Activated gamma-delta T cell (primary cell): ENCODE measurements at places on chromosomes 11 and 22.

- DNase-seq: no peak
Observed at GRCh38 chr11:12291313-12291712, 86.1 kb upstream of the PARVA start.

GRCh38 chr22:50314081-50314454 lies 6.6 kb upstream of the PLXNB2 start:
- no peak for DNase-seq

DNA sequence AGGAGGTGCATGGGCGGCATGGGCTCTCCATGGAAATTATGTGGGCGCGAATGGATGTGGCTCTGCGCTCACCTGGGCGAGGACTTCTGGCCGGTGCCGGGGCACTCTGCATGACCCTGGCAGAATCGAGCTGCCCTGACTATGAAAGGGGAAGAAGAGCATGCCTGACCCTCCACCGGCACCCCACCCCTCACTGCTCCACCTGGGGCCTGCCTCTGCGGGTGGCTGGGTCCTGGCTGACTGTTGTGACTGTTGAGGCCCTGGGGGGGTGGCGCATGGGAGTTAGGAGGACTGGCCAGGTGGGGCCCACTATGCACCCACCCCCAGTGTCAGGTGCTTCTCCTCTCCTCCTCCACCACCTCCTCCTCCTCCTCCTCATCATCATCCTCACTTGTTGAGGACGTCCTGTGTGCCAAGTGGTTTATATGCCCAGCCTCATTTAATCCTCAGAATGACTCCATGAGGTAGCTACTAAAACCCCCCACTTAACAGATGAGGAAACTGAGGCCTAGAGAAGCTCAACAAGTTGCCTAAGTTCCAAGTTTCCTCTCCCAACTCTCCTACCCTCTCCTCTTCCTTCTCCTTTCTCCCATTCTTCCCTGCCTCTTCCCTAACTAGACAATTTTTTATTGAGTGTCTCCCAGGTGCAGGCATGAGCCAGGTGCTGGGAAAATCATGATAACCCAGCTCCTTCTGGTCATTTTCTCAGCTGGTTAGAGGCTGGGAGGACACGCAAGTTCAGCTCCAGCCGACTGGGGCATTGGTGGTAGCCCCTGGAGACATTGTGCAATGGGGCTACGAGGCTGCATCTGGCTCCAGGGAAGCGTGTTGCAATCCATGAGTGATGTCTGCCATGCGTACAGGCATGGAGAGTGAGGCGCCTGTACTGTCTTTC lies 2.3 kb downstream of the MYEOV start:
- no peak for DNase-seq

DNA sequence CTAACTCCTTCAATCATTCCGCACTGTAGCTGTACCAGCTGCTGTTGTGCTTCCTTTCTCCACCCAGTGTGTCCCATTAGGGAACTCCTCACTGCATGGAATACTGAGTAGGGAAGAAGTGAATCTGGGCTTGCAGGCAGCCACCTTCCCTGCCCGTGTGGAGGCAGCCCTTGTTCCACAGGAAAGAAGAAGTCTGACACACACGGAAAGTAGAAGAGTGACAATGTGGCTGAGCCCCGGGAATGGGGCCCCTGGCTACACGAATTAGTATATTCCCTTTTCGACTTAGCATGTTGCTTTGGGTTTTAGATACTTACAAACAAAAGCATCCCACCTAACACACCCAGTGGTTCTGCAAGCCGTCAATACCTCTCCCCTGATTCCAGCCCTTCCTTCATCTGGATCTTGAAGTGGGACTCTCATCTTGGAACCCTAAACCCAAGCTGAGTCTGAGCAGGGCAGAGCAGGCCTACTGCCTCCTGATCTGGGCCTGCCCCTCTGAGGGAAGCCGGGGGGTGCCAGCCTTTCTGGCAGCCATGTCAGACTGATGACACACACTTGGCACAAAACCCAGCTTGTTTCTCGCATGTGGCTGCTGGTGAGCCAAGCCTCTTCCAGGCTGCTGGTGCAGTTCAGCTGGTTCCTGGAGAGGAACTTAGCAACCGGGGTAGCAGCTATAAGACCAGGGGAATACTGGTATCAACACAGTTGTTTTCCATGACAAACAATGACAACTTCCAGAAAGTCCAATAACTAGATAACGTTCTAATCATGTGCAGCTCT lies 71.6 kb downstream of the C11orf58 start:
- no peak for DNase-seq

GRCh38 chr22:32957200-32957803 lies 100.9 kb downstream of the SYN3 start:
- no peak for DNase-seq

DNA sequence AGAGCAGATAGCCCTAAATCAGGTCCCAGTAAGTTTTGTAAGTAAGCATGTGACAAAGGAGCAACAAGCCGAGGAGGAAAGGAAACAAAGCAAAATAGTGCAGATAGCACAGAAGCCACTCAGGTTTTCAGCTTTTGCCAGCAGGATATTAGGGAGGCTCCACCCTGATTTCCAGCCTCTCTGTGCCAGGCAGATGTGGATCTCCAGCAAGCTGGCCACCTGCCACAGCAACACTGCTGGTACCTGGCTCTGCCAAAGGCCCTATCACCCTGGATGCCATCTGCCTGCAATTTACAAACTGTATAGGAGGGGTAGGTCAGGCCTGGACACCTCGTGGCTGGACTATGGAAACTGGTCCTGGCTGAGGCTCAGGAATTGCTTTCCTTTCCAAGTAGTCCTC lies 12.2 kb upstream of the NNMT start:
- DNase-seq: no peak

GRCh38 chr11:115502636-115503082 lies 1.6 kb downstream of the CADM1 start:
- DNase-seq: no peak

DNA sequence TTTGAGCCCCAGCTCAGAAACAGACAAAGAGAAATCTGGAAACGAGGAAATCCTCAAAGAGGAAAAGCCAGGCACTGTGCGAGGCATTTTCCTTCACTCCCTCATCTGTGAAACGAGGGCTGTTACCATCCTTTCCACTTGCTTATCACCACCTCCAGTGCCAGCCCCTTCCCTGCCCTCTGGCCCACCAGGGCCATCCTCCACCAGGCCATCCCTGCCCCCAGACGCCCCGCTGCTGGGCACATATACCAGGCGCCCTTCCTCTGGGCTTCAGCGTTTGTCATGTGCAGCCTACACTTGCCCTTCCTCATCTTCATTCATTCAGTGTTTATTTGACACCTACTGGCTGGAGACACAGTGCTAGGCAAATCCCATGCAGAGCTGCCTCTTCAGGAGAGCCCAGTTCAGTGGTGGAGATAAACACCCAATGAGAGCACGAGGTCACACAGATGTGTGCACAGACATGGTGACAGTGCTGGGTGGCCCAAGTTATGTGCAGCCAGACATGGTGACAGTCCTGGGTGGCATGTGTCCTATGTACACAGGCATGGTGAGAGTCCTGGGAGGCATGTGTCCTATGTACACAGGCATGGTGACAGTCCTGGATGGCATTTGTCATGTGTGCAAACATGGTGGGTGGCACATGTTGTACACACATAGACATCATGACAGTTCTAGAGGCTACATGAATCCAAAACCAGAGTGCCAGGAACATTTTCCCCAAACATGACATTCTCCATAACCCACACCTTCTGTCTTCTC lies 9.7 kb downstream of the SPTBN2 start:
- no peak for DNase-seq

DNA sequence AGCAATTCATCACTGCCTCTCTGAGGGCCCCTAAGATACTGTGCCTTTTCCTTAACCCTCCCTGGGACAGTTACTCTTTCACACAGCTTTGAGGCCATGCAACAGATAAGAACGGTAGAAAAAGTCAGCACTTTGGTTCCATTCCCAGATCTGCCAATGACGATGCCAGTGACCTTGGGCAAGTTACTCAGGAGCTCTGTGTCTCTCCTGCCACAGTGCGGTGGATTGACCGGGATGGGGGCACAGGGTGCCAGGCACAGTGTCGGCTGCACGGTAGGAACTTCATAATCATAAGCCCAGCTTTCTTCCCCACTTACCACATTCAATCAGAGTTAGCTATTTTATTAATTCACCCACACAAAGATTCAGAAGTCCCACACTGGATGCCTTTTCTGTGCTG lies 1041.8 kb downstream of the TBC1D22A start:
- no peak for DNase-seq

- no peak for DNase-seq
Observed at GRCh38 chr11:71418643-71419042, 29.6 kb downstream of the DHCR7 start.

DNA sequence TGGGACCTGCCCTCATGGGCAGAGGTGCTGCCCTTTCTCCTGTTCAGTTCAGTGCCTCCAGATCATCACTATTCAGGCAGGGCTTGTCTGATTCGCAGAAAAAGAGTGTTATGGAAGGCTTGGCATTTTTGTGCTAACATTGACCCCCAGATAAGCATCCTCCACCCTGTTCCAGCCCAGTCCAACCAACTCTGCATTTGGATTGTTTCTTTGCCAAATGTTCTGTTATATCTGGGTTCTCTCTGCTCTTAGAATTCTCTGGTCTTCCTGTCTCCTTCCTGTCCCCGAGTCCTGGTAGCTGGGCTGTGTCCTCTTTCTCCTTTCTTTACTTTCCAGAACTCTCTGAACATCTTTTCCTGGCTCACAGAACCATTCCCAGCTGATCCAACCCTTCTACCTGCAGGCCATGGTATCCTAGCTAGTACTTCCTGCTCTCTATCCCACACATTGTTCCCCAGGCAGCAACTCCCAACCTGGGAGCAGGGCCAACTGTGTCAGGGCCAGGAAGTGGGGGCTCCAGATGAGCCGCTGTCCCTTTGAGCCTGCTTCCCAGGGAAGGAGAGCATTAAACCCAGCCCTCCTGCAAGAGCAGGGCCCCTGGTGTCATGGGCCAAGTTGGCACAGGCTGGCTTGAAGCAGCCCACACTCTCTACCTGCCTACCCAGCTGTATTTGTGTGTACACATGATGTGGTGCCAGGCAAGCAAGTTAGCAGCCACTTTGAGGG lies 280.7 kb upstream of the CADM1 start:
- DNase-seq: no peak

DNA sequence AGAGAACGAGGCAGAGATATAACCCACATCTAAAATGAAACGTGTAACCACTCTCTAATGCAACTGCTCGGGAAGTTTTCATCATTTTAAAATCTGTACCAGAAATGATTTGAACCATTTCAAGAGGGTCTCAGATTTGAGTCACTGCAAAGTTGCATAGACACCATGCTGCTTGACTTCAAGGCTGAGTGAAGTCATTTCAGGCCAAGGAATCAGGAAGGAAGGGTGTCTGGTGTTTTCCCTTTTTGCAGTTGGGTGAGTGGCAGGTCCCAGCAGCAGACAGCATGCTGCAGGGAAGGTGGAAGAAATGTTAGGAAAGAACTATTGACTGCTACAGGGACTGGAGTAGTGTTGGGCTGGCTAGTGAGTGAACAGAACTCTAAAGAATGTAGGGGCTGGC lies 16.5 kb downstream of the TANGO2 start:
- DNase-seq: no peak

GRCh38 chr22:44147821-44148574 lies 32.7 kb upstream of the PARVG start:
- DNase-seq: no peak

GRCh38 chr11:25816411-25816810 lies 515.5 kb upstream of the ANO3 start:
- no peak for DNase-seq

DNA sequence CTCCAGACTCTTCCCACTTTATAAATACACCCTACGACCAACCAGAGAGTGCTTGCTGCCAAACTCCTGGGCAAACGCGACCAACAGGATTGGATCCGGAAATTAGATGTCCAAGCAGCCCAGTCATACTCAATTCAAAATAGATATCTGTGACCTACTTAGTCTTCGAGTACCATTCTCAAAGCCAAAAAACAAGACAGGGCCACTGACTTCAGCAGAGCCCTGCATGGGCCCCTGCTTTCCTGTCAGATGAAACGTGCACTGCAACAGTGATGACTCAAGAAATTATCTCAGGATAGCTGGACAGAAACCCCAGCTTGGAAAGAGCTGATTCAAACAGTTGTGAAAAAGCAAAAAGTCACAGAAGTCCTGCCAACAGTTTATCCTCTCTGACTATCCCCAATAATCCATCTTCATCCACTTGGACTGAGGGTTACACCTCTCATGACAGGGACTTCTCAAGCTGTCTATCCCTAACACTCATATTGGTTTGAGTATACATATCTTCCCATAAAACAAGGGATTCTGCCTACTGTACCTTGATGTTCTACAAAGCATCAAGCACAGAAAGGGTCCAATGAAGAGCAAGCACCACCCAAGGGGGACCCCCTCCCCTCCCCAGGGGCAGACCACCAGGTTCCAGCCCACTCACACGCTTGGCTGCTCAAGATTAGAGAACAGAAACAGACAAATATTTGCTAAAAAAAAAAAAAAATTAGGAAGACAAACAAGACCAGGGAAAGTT lies 17.4 kb downstream of the SMCO4 start:
- DNase-seq: no peak

GRCh38 chr22:44592824-44593148 lies 94.8 kb upstream of the RTL6 start:
- no peak for DNase-seq

- no peak for DNase-seq
Observed at GRCh38 chr11:70854201-70854600, 398.2 kb downstream of the SHANK2 start.

DNA sequence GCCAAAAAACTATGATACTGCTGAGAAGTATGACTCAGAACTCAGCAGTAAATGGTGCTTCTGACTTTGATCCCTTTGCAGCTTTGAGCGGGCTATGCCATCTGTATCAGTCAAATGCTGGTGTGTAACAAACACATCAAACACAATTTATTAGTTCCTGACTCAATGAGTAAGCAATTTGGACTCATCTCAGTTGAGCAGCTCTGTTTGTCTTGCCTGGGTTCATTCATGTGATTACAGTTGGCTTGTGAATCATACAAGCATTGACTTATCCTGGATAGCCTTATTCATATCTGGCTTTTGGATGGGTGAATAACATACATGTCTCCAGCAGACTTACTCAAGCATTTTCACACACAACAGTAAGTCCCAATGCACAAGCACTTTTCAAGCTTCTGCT lies 858.8 kb downstream of the METTL15 start:
- DNase-seq: no peak

GRCh38 chr11:68974421-68975194 lies 6.2 kb downstream of the MRGPRD start:
- no peak for DNase-seq

- no peak for DNase-seq
Observed at GRCh38 chr22:36818010-36818642, 1.3 kb upstream of the PVALB start.

- no peak for DNase-seq
Observed at GRCh38 chr11:72738199-72739141, 13.7 kb downstream of the ARAP1 start.

GRCh38 chr11:5937868-5938602 lies 4.0 kb upstream of the OR56A3 start:
- DNase-seq: no peak
